Left ventricle myocardium inferior (tissue), 1 donor: ENCODE measurements at places on chromosomes 5 and 9.

- DNase-seq, result no peak
These were observed 651.7 kb upstream of the WWC1 start for GRCh38 chr5:167639766-167640165.

- DNase-seq, result no peak
These were observed 16.6 kb downstream of the FBP2 start for GRCh38 chr9:94577036-94577435.

GRCh38 chr5:107331882-107332281, 338.9 kb downstream of the EFNA5 start:
- no peak for DNase-seq

DNA sequence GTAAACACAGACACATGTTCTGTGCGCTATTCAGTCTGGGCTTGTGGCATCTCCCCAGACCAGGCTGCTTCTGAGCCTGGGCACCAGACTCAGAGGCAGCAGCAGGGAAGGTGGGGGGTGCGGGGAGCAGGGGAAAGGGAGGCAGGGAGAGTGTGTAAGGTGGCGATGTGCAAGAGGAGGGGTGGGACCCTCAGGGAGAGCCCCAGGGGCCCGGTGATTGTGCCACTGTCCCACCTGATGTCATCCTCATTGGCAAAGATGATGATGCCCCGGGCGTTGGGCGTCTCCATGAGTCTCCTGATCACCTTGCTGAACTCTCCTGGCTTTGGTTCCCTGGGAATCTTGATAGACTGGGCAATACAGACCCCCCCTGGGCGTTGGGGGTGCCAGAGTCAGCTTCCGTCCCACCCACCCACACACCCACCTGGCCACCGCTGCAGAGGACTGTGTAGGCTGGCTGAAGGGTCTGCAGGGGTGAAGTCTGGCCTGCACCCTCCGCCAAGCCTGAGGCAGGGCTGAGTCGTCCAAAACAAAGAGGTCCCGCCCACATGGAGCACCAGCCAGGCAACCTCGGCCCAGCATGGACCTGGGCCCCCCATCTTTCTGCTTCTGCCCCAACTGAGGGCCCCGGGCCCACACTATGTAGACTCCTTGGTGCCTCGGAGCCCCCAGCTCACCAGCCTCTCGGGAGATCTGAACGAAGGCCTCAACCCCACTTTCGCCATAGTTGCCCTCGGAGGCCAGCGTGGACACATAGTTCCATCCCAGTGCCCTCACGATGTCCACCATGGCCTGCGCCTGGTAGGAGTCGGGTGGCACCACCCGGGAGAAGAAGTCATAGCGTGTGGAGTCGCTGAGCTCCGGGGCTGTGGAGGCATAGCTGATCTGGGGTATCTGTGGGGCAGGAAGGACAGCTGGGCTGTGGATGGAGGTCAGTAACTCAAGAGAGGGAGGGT, 3.7 kb downstream of the GRM6 start:
- no peak for DNase-seq

DNA sequence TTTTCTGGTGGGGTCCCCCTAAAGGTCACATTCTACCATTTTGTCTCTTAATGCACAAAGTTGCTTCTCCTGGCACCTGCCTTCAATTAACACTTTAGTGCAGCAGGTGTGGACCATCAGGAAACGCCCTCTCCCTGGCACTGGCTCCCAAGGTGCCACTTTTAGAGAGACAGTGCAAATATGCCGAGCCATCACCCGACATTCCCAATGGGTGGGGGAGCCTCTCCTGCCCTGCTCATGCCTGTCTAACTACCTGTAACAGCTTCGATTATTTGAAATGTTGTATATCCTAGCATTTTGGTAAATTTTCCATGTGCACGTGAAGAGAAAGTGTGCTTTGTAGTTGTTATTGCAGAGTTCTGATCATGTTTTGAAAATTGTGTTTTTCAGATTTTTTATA, 13.2 kb upstream of the LRRC14B start:
- DNase-seq, result no peak

GRCh38 chr9:16521868-16522411, 348.5 kb downstream of the BNC2 start:
- peak; percentile 30 for DNase-seq

DNA sequence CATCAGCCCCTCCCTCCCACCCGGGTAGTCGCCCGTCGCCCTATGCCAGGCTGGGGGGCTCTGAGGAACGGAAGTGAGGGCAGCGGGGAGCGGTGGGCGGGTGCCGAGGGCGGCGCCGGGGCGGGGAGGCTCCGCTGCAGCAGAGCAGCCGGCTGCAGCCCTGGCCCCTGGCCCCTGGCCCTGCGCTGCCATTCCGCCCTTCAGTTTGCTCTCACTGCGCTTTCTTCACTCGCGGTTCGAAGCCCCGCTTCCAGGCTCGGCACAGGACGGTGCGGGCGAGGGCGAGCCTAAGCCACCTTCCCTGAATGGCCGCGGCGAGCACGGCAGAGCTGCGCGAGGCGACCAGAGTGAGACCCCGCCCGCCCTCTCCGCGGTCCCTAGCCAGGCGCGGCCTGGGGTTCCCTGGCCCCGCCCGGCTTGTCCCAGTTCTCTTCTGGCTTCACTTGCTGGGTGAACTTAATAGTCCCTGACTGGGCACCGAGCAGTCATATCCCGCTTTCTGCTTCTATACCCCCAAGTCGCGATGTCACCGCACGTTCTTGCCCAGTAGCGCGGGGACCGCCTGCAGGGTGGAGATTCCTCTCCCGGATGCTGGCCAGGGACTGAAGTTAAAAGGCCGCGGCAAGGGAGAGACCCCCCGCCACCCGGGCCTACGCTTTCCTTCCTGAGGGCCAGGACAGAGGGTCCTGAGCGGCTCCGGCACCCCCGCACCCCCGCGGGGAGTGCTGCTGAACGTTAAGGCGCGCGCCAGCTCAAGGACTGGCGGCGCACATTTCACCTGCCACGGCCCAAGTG, 623 bp upstream of the TRIM36 start:
- no peak for DNase-seq

GRCh38 chr5:158995694-158996173, 104.0 kb downstream of the EBF1 start:
- no peak for DNase-seq

GRCh38 chr9:116264361-116264760, 110.8 kb downstream of the PAPPA start:
- no peak for DNase-seq

DNA sequence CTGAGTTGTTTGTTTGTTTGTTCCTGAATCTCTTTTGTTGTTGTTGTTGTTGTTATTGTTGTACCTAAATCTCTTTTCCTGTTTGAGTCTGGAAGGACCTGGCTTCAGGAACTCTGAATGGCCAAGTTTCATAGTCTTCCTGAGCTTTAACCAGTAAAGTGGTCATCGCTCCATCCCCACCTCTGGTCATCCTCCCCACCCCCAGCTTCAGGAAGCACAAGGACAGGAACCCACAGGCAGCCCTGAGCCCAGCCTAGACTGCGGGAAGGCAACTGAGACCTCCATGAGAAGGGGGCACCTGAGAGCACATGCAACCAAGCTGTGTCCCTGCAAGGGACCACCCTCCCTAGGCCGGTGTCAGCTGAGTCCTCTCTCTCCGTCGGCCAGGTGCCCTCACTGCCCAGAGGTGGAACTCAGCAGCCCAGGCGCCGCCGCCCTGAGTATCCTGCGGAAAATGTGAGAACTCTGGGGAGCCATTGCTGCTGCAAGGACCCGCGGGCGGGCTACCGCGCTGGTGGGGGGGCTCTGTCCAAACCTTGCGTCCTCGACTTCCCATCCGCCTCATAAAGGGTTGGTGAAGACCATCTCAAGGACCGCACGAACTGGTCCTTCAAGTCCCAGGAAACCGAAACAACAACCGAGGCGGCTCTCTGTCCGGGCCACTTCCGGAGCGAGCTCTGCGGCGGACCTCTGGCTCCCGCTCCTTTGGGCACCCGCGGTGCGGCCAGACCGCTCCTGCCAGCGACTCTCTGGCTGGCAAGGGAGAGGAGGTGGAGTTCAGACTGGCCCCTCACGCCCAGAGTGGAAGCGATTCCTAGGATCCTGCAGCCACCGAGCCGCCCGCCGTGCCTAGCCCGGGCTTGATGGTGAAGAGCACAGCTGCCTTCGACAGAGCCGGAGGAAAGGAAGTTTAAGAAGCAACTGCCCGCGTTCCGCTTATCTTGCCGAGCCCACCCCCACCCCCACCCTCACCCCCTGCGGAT, 4.2 kb downstream of the BARX1 start:
- no peak for DNase-seq

GRCh38 chr5:91291628-91292569, 91.2 kb downstream of the ARRDC3 start:
- no peak for DNase-seq

DNA sequence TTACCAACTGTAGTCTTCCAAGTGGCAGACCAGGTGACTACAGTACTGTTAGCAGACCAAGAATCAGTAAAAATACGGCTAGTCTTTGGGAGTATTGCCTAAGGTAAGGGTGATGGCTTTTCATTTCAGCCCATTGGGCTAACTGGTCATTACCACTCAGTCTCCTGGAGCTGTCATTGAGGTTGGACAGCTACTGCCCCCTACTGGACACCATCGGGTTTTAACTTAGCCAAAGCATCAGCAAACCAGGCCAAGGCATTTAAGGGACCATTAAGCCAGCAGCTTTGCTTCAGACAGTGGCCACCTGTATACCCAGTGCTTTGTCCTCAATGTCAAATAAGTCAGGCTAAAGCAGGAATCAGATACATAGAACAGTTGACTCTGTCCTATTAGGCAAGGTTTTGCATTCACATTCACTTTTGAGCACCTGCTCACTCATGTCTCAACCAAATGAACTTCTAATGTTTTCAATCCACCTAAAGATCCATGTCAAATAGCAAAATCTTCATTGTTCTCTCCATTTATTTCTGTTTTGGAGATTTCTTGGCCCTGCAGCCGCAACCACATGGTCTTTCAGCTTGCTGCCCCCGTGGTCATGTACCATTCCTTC, 117.2 kb downstream of the INVS start:
- no peak for DNase-seq

GRCh38 chr5:66169534-66169933, 25.4 kb downstream of the SREK1 start:
- no peak for DNase-seq

DNA sequence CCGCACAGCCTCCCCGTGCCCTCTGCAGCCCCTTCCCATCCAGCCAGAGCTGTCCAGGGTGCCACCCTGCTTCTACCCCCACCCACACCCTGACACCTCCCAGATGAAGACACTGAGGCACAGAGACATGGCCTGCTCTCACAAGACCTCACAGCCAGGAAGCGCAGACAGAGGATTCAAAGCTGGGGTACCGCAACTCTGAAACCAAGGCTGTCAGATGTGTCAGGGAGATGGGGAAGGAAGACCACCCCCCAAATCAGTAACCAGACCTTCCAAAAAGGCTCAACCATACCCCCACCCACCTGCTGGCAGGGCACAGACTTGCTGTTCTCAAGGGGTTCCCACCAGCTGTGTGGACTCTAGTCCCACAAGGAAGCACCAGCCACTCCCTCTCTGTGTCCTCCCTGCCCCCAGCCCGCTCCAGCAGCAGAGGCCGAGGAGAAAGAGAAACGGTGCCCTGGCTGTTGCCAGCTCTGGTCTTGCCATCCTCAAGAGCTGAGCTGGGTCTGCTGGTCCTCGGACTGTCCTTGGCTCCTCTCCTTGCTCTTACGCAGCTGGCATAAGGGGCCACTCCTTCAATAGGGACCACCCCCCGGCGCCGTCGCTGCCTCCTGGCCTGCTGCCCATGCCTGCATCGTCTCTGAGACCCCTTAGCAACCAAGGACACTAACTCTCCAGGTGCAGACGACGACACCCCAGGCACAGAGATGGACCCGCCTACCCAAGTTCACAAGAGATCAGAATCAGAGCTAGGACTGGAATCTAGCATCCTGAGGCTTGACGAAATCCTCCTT, 699 bp downstream of the AKNA start:
- DNase-seq, result no peak

GRCh38 chr5:66285343-66285922, 141.3 kb downstream of the SREK1 start:
- DNase-seq, result no peak

DNA sequence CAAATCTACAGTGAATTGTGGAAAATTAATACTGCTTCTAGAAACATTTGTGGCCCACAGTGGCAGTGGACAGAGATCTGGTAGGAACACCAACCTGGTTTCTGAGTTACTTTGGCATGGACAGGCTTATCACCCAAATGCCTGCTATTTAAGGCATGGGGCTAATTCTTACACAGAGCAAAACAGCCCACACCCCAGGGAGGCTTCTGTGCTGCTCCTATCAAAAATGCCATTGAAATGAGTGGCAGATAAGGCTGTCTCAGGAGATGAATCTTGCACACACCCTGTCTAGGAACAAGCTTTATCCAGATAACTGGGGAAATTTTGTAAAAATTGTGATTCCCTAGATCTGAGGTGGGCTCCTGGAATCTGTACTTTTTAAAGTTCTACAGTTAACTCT, 307.1 kb downstream of the TLE1 start:
- DNase-seq, result no peak
